ENCODE measurements at places on chromosomes 11 and 22.

- ATAC-seq: no peak
Observed at GRCh38 chr11:126415669-126416420, 60.4 kb downstream of the ST3GAL4 start.

DNA sequence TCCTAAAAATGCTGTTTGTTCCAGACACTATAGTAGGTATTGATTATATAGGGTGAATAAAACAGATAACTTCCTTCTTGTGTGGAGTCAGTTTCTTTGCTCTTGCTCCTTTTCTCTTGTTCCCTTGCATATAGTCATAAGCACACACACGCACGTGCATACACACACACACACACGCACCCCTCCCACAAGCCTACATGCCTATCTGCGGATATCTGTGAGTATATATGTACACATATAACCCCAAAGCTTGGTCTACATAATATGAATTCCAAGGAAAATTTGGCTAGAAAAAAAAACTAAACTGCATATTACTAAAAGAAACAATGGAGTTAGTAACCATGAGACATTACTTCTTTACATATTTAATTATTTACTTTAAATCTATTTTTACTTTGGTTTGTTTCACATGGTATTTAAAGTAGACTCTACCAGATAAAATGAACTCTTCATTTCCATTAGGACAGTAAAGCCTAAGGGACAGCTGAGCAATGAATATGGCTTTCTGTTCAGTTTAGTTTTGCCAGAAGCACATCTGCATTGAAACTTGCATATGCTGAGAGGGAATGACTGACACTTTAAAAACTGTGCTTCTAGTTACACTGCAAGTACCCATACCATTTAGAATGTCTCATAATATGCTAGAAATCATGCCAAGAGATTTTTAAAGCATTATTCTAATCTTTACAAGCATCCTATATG lies 676.4 kb downstream of the DLG2 start:
- ATAC-seq: no peak

- no peak for ATAC-seq
Observed at GRCh38 chr22:38952281-38952993, 5.0 kb upstream of the APOBEC3A start.

DNA sequence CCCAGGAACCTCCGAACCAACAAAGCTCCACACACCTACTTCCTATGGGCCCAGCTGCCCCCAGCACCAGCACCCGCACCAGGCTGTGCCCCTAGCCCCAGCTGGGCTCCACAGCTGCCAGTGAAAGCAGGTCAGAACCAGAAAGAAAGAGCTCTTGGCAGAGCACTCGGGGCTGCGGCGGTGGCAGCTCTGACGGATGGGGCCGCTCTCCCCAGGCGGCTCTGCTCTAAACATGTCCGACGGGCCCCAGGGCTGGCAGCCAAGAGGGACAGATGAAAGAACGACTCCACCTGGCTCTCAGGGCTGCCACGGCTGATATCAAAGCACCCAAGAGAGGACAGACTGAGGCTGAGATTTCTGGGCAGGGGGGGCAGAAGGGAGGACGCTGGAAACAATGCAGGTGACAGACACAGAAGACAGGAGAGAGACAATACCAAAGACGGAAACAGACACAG lies 25.7 kb downstream of the LRFN4 start:
- peak; percentile 25 for ATAC-seq

DNA sequence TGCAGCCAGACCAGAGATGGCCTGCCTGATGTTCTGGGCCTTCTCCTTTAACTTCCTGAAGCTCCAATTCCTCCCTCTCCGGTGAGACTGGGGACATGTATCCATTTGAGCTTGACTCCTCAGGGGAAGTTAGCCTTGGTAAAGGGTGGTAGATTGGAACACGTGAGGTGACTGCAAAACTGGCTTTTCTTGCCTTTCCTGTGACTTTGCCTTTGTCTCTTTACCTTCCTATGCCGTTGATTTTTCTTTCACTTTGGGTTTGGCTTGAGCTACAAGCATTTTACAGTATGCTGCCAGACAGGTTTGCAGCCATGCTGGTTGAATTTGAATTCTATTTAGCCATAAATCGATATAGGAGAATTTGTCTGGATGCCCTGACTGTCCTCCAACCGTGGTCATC lies 16.8 kb upstream of the GLYATL1 start:
- ATAC-seq: peak; percentile 72

- ATAC-seq: no peak
Observed at GRCh38 chr11:119816660-119817059, 87.7 kb upstream of the NECTIN1 start.
